NCI-H460 (cell line): ENCODE measurements at places on chromosomes 16 and 17. TPM values are rescaled to one million over a fixed set of nuclear protein-coding genes. Genes with fewer than 3 reads are reported as not detected.

GRCh38 chr17:65914784-65915342, 277.1 kb downstream of the CEP112 start:
- DNase-seq, result no peak

DNA sequence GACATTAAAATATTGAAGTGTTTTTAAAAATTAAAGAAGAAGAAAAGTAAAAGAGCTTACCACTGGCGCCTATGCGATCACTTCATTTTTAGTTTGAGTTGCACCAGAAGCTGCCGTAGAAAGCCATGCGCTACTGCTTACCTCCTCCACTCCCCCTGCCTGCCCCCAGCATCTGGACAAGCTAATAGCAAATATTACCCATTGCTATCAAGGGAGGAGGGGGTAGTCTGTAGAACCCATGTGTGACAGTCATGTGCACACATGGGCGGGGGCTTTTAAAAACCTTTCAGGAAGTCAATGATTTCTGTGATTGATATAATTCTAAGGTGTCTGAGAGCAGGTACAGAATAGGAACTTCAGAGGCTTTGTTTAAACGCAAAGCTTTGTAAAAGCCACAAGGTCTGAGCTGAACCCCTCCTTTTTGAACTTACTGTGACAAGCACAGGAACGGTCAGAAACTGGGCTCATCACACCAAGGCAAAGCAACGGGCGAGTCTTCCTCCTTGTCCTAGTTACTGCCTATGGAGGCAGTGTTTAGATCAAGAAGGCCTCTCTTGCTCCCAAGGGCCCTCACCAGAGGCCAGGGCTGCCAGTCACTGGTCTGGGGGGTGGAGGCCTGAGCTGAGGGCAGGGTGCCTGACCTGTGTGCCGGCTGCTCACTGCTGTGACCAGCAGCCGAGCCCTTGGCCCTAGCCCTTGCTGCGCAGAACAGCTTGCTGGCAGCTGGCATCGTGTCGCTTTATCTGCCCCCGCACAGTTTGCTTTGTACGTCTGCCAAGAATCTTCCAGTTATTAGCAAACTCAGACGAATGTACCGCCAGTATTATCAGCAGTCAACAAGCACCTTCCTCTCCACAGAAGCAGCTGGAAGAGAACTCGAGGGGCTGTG, 15.0 kb downstream of the GINS2 start:
- DNase-seq, result no peak

- no peak for DNase-seq
These were observed 3.0 kb upstream of the SRRM2 start for GRCh38 chr16:2749476-2749875.

DNA sequence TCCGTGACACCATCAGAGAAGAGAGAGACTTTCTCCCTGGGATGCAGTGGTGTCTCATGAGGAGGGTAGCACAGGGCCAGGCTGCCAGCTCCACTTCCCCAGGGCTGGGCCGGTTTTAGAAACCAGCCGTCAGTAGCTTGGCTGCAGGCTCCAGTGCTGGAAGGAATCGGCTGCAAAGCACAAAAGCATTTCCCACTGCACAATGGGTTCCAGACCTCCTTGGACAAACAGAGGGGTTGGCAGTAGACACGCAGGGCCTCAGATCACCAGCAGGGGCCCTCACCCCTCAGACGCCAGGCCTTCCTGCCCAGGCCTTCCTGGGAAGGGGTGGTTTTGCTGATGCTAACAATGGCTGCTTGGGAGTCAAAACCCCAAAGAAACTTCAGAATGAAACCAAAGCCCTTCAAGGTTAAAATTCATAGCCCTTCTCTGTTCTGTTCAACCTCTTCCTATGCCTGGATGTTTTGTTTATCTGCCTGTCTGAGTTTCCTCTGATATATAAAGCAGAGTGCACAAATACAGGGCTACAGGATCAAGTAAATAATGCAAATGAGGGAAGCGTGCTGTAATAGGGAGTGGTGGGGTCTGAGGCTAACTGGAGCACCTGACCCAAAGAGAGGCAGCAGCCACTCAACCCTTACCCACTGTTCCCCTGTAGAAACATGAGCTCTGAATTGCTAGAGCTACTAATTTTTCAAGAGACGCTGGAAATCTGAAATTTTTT, 26.2 kb downstream of the TEKT5 start:
- DNase-seq, result peak; percentile 21

GRCh38 chr16:24035127-24035842, 199.5 kb downstream of the PRKCB start:
- DNase-seq, result no peak

- DNase-seq, result no peak
These were observed 298.1 kb upstream of the N4BP1 start for GRCh38 chr16:48907906-48908634.

DNA sequence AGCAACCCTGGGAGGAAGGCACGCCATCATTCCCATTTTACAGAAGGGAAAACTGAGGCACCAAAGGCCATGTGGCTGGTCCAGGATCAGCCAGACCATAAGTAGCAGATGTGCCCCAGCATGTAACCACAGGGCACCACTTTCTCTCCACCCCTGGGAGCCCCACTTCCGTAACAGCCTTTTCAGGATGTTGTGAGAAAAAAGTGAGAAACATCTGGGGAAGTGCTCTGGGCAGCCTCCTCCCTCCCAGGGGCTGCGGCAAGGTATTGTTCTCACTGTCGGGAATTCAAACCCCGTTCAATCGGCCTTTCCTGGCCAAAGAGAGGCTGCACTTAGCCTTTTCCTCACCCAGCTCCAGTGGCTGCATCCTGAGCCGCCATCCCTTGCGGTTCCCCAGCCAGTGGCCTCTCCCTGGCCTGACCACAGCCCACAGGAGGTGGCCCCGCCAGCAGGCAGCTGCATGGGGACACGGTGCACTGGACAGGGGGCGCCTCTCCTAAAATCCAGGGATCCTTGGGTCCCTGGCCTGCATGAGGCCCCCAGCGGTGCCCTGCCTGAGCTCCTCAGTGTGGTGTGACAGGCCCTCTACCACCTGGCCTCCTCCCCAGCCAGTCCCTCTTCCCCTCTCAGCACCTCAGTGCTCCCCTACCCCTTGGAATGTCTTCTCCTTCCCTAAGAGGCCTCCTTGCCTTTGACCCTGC, 5.7 kb upstream of the CDH5 start:
- no peak for DNase-seq

GRCh38 chr17:81508639-81509206, 3.9 kb downstream of the ACTG1 start:
- no peak for DNase-seq

Gene HSF5
- total RNA-seq, result not detected in 2 replicates

Gene PRR35
- total RNA-seq, result 0.05 TPM in 1 of 2 replicates, not detected in the other

Gene TMEM114
- total RNA-seq, result not detected in 2 replicates

Gene CPNE7
- total RNA-seq, result 38.5 and 43.1 TPM in 2 replicates

Gene TNFRSF17
- total RNA-seq, result not detected in 2 replicates
